ENCODE measurements at places on chromosomes 6 and 20. TPM values are rescaled to one million over a fixed set of nuclear protein-coding genes. Genes with fewer than 3 reads are reported as not detected.
A peak's percentile ranks its signal among the peaks of the same experiment; 100 is the strongest.

Gene VPS52
- total RNA-seq: 41.6 TPM

Gene E2F3
- 6.7 TPM for total RNA-seq

Gene DAAM2
- total RNA-seq: 7.7 TPM

Gene C6orf132
- 2.5 TPM for total RNA-seq

- no peak for DNase-seq
- no peak overlapping the region for H3K4me3 ChIP-seq
- H3K27me3 ChIP-seq: no peaks in the 10 kb centered on the region
- no peaks in the 10 kb centered on the region for H3K4me1 ChIP-seq
- H3K36me3 ChIP-seq: no peaks in the 10 kb centered on the region
These were observed 143.6 kb downstream of the BMP7 start for GRCh38 chr20:57122536-57123489.

GRCh38 chr20:17648791-17649730, 33.0 kb downstream of the RRBP1 start:
- H3K36me3 ChIP-seq: no peaks in the 10 kb centered on the region
- peaks cover 57% of the 10 kb centered on the region for H3K4me1 ChIP-seq
- peak overlapping the region; percentile 17 for H3K27ac ChIP-seq
- no peak for DNase-seq
- no peaks in the 10 kb centered on the region for H3K27me3 ChIP-seq

DNA sequence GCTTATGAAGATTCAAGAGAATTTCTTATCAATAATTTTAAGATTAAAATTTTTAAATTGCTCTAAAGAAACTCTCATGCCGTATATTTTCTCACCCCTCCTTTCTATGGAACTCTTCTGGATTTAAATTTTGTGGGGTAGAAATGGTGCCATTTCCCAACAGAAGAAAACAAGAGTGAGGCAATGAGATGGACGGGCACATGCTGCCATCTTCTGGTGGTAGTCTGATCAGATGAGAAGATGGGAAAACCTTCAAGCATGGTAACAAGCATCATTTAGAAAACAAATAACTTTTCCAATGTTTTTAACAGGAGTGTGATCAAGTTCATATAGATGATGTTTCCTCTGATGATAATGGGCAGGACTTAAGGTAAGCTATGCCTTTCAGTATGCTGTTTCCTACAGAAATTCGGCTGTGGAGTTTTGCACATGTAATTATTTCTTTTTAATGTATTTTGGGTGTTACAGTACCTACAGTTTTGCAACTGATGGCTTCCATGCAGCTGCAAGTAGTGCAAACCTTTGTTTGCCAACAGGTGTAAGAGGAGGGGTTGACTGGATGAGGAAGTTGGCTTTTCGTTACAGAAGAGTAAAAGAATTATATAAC, 271.4 kb downstream of the EYA4 start:
- H3K4me3 ChIP-seq: no peak overlapping the region
- DNase-seq: peak; percentile 21
- H3K27me3 ChIP-seq: no peaks in the 10 kb centered on the region
- H3K27ac ChIP-seq: no peak overlapping the region

- H3K4me1 ChIP-seq: no peaks in the 10 kb centered on the region
- no peaks in the 10 kb centered on the region for H3K36me3 ChIP-seq
- no peak for DNase-seq
- no peak overlapping the region for H3K27ac ChIP-seq
These were observed 8.8 kb upstream of the SH3BGRL2 start for GRCh38 chr6:79622364-79622763.
